IMR-90 (cell line): ENCODE measurements at places on chromosomes 6 and 20. TPM values are rescaled to one million over a fixed set of nuclear protein-coding genes. Genes with fewer than 3 reads are reported as not detected.

Gene HEY2
- total RNA-seq = not detected in 2 replicates

DNA sequence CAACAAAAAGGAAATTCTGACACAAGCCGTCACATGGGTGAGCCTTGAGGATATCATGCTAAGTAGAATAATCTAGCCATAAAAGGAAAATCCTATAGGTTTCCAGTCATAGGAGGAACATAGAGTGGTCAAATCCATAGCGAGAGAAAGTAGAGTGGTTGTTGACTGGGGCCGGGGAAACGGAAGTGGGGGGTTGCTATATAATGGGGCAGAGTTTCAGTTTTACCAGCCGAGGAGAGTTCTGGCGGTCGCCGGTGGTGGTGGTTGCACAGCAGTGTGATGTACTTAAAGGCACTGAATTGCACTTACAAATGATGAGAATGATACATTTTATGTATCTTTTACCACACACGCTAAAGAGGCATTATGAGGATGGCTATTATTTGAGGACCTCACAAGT is 4.9 kb downstream of the GPR31 start:
- no peaks in the 10 kb centered on the region for H3K36me3 ChIP-seq
- H3K4me1 ChIP-seq = no peaks in the 10 kb centered on the region
- H3K27ac ChIP-seq = no peak overlapping the region
- H3K4me3 ChIP-seq = no peak overlapping the region

GRCh38 chr6:55014321-55015088 is 159.8 kb upstream of the HCRTR2 start:
- no peaks in the 10 kb centered on the region for H3K36me3 ChIP-seq
- H3K4me1 ChIP-seq = peaks cover 6% of the 10 kb centered on the region
- H3K4me3 ChIP-seq = no peak overlapping the region
- H3K27ac ChIP-seq = peak overlapping the region; percentile 58; the same call in 1 of the 2 replicates
- peak; percentile 53 for DNase-seq

DNA sequence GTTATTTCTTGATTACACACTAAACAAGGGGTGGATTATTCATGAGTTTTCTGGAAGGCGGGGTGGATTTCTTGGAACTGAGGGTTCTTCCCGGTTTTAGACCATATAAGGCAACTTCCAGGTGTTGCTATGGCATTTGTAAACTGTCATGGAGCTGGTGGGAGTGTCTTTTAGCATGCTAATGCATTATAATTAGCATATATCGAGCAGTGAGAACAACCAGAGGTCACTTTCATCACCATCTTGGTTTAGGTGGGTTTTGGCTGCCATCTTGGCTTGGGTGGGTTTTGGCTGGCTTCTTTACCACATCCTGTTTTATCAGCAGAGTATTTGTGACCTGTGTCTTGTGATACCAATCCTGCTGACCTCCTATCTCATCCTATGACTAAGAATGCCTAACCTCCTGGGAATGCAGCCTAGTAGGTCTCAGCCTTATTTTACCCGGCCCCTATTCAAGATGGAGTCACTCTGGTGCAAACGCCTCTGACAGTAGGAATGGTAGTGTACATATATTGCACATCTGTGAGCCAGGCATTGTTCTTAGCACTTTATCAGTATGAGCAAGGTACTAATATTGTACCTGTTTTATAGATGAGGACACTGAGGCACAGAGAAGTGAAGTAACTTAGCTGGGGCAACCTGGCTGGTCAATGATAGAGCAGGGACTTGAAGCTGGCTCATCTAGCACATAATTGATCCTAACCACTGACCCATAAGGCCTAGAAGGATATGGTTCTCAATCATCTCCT is 203.7 kb downstream of the NFATC2 start:
- no peaks in the 10 kb centered on the region for H3K36me3 ChIP-seq
- peak; percentile 85 for DNase-seq
- H3K27me3 ChIP-seq = no peaks in the 10 kb centered on the region
- peak overlapping the region; percentile 37; the same call in 1 of the 2 replicates for H3K27ac ChIP-seq
- H3K4me3 ChIP-seq = no peak overlapping the region

Gene MAS1
- total RNA-seq = not detected in 2 replicates

GRCh38 chr6:56946368-56946767 is 8.5 kb upstream of the BEND6 start:
- peaks cover 6% of the 10 kb centered on the region for H3K36me3 ChIP-seq
- no peak overlapping the region for H3K4me3 ChIP-seq
- H3K4me1 ChIP-seq = peaks cover 5% of the 10 kb centered on the region

GRCh38 chr6:120211955-120212792 is 862.6 kb upstream of the MAN1A1 start:
- no peak overlapping the region for H3K27ac ChIP-seq
- DNase-seq = no peak
- H3K36me3 ChIP-seq = no peaks in the 10 kb centered on the region

GRCh38 chr20:21325296-21325695 is 22.2 kb downstream of the XRN2 start:
- H3K4me3 ChIP-seq = no peak overlapping the region
- peak; percentile 34 for DNase-seq
- H3K4me1 ChIP-seq = peaks cover 7% of the 10 kb centered on the region
- H3K27me3 ChIP-seq = no peaks in the 10 kb centered on the region

- H3K36me3 ChIP-seq = no peaks in the 10 kb centered on the region
- no peak overlapping the region for H3K4me3 ChIP-seq
- no peaks in the 10 kb centered on the region for H3K4me1 ChIP-seq
- peak; percentile 53 for DNase-seq
These were observed 20.4 kb upstream of the BPIFB1 start for GRCh38 chr20:33262658-33263065.

DNA sequence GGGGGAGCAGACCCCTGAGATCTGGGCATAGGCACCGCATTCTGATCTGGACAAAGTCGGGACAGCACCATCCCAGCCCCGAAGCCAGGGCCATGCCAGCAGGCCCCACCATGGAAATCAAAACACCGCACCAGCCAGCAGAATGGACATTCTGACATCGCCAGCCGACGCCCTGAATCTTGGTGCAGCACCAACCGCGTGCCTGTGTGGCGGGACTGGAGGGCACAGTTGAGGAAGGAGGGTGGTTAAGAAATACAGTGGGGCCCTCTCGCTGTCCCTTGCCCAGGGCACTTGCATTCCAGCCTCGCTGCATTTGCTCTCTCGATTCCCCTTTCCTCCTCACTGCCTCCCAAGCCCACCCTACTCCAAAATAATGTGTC is 2.0 kb downstream of the NNAT start:
- no peaks in the 10 kb centered on the region for H3K27me3 ChIP-seq
- no peak for DNase-seq
- no peak overlapping the region for H3K4me3 ChIP-seq
- no peak overlapping the region for H3K27ac ChIP-seq

Gene PKIB
- 12.2 and 13.1 TPM in 2 replicates for total RNA-seq

Gene LRRC73
- total RNA-seq = under 0.01 TPM in 2 replicates

- no peak overlapping the region for H3K4me3 ChIP-seq
- no peaks in the 10 kb centered on the region for H3K27me3 ChIP-seq
- H3K27ac ChIP-seq = no peak overlapping the region
- peak; percentile 10 for DNase-seq
These were observed 155.3 kb upstream of the EYA4 start for GRCh38 chr6:133085896-133086295.

- peaks cover 6% of the 10 kb centered on the region for H3K4me1 ChIP-seq
- no peaks in the 10 kb centered on the region for H3K27me3 ChIP-seq
- H3K4me3 ChIP-seq = no peak overlapping the region
- DNase-seq = peak; percentile 59
- H3K36me3 ChIP-seq = no peaks in the 10 kb centered on the region
These were observed 484.0 kb upstream of the SOX4 start for GRCh38 chr6:21109391-21110178.

Gene PPIL6
- 0.18 and 1.4 TPM in 2 replicates for total RNA-seq

Gene VEGFA
- 156 and 190 TPM in 2 replicates for total RNA-seq

DNA sequence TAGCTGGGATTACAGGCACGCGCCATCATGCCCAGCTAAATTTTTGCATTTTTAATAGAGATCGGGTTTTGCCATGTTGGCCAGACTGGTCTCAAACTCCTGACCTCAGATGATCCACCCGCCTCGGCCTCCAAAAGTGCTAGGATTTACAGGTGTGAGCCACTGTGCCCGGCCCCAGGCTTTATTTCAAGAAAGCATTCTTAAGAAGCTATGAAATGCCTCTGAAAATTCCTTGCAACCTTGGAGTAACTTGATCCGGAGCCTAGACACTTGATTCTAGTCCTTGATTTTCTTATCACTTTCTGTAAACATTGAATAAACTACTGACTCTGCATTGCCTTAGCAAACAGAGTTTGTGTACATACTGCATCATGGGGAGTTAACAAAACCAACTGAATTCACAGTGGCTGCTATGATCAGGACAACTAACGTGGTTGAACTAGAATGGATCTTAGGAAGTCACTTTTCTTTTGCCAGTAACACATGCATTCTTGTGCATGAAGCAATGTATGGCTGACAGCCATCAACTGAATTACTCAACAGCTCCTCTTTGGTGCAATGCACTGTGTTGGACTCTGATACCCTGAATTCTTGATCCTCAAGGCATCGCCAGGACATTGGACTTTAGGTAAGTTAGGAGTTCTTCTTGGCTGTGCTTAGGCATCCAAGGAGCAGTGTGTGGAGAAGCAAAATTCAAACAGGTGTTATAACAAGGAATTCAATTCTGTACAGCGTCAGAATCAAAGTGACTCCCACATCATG is 102.8 kb upstream of the TMEM170B start:
- DNase-seq = peak; percentile 94
- H3K4me3 ChIP-seq = no peak overlapping the region
- no peaks in the 10 kb centered on the region for H3K36me3 ChIP-seq

Gene C2
- total RNA-seq = under 0.01 and 0.18 TPM in 2 replicates

DNA sequence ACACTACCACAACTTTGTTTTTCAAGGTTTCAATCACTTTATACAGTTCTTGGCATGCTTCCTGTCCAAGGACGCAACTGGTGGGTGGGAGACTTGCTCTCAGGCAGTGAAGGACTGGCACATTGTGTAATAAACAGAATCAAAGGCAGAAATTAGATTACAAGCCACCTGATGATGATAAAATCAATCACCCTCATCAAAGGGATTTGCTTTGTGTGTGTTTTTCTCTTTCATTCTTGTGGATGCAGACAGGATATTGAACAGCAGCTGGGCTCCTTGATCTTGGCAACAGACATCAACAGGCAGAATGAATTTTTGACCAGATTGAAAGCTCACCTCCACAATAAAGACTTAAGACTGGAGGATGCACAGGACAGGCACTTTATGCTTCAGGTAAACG is 71.4 kb downstream of the MTFR2 start:
- no peaks in the 10 kb centered on the region for H3K27me3 ChIP-seq
- no peak for DNase-seq
- H3K4me1 ChIP-seq = peaks cover 2% of the 10 kb centered on the region
- no peak overlapping the region for H3K4me3 ChIP-seq

GRCh38 chr20:25336561-25337422 is 53.8 kb downstream of the ABHD12 start:
- no peaks in the 10 kb centered on the region for H3K27me3 ChIP-seq
- H3K4me3 ChIP-seq = no peak overlapping the region
- peaks cover 7% of the 10 kb centered on the region; the same call in 1 of the 2 replicates for H3K4me1 ChIP-seq
- DNase-seq = peak; percentile 35
- no peak overlapping the region for H3K27ac ChIP-seq

- H3K36me3 ChIP-seq = peaks cover 27% of the 10 kb centered on the region
- H3K4me1 ChIP-seq = no peaks in the 10 kb centered on the region
- H3K27ac ChIP-seq = no peak overlapping the region
- peak; percentile 44 for DNase-seq
- no peak overlapping the region for H3K4me3 ChIP-seq
These were observed 9.7 kb downstream of the NOL7 start for GRCh38 chr6:13624871-13625288.

DNA sequence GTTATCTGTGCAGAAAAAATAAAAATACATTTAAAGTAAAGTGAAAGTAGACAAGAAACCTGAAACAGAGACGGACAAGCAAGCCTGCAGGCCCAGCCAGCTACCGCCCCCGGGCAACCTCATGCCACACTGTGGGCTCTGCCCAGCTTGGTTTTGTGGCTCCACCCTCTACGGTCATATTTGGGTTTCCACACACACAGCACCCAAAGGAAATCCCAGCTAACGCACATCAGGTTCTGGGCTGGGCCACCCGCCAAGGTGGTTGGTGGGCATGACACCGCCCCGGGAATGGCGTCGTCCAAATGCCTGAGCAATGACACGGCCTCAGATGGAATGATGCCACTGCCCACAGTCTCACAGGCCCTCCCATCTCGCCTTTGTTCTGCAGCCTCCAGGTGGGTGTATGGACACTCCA is 22.9 kb downstream of the FAM110A start:
- H3K36me3 ChIP-seq = no peaks in the 10 kb centered on the region
- peak; percentile 54 for DNase-seq
- H3K4me3 ChIP-seq = no peak overlapping the region
- H3K4me1 ChIP-seq = peaks cover 3% of the 10 kb centered on the region
- H3K27me3 ChIP-seq = no peaks in the 10 kb centered on the region

GRCh38 chr6:39343396-39343870 is 20.9 kb upstream of the KCNK16 start:
- H3K27me3 ChIP-seq = peaks cover 2% of the 10 kb centered on the region; the same call in 1 of the 2 replicates
- H3K36me3 ChIP-seq = no peaks in the 10 kb centered on the region
- no peak overlapping the region for H3K4me3 ChIP-seq
- H3K27ac ChIP-seq = no peak overlapping the region
- no peaks in the 10 kb centered on the region for H3K4me1 ChIP-seq

Gene THBD
- total RNA-seq = under 0.01 TPM in 1 of 2 replicates, not detected in the other

- no peak overlapping the region for H3K4me3 ChIP-seq
- peaks cover 14% of the 10 kb centered on the region for H3K27me3 ChIP-seq
- no peaks in the 10 kb centered on the region for H3K4me1 ChIP-seq
- DNase-seq = no peak
These were observed 41.6 kb downstream of the FAM209B start for GRCh38 chr20:56574531-56575142.

Gene TBXT
- not detected in 2 replicates for total RNA-seq

Gene SLC12A5
- total RNA-seq = not detected in 2 replicates

GRCh38 chr6:36216559-36216958 is 20.0 kb downstream of the BRPF3 start:
- no peaks in the 10 kb centered on the region for H3K4me1 ChIP-seq
- H3K36me3 ChIP-seq = peaks cover 52% of the 10 kb centered on the region
- no peak overlapping the region for H3K27ac ChIP-seq
- DNase-seq = peak; percentile 52

DNA sequence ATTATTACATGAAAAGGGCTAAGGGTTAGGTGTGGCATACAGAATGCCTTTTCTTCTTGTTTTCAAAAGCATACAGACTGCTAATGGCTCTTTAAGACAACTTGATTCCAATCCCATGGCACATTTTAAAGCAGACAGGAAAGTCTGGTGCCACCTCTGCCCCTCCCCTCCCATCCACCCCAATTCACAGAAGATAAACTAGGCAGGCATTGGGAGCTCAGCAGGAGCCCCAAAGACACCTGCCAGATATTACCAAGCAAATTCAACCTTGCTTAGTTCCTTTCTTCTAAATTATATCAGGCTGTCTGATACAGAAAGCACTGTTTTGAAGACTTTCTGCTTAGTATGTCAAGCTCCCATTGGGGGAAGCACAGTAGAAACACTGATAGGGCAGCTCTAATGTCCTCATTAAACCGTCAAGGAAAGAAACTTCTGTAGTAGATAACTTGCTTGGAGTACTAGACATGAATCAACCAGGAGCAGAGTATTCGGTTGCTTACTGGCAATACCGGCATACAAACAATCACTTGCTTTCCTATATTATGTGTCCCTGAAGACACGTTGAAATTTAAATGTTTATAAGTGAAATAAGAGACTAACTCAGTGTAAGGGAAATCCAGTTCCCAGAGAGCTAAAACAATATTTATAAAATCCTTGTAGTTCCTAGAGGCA is 13.0 kb downstream of the SESN1 start:
- no peaks in the 10 kb centered on the region for H3K27me3 ChIP-seq
- H3K27ac ChIP-seq = no peak overlapping the region
- H3K4me3 ChIP-seq = no peak overlapping the region
- DNase-seq = no peak
- H3K4me1 ChIP-seq = peaks cover 1% of the 10 kb centered on the region; the same call in 1 of the 2 replicates

GRCh38 chr6:131136021-131136786 is 937 bp downstream of the AKAP7 start:
- peak overlapping the region; percentile 53 for H3K4me3 ChIP-seq
- peak overlapping the region; percentile 75 for H3K27ac ChIP-seq
- no peaks in the 10 kb centered on the region for H3K36me3 ChIP-seq
- peak; percentile 40 for DNase-seq
- H3K4me1 ChIP-seq = peaks cover 2% of the 10 kb centered on the region
